CD4-positive, alpha-beta T cell treated with Interleukin-6 for 4 hours (primary cell): ENCODE measurements at places on chromosomes 11 and 22.
A peak's percentile ranks its signal among the peaks of the same experiment; 100 is the strongest.

DNA sequence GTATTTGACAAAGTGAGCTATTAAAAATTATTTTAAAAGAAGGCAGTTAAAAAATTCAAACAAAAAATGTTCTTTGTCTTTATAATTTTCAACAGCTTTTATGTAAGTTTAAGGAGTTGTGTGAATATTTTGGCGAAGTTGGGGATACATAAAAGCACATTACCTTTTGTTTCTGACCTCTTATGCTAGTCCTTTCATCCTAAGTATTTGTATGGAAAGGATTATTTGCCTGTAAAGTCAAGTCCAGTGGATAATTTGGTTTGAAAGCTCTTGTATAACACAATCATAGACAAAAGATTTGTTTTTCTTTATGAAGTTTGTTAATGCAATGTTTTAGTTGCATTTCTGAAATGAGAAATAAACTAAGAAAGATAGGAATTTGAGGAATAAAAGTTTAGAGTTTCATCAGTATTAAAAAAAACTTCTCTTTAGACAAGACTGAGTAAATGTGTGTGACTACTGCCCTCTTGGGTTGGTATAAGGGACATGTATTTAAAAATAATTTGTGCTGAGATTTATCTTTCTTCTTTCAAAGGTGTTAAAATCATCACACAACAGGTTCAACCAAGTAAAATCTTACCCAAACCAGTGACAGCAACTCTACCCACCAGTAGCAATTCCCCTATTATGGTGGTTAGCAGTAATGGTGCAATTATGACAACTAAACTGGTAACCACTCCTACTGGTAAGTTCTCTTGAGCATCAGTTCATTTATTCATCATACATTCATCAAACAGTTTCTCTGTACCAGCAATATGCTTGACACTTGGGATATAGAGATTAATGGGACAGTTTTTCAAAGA lies 68.2 kb downstream of the EMSY start:
- no peak for DNase-seq

GRCh38 chr11:2725368-2726300 lies 25.8 kb upstream of the KCNQ1OT1 start:
- no peak for DNase-seq

- DNase-seq, result no peak
These were observed 58.5 kb downstream of the UBASH3B start for GRCh38 chr11:122714004-122714403.

DNA sequence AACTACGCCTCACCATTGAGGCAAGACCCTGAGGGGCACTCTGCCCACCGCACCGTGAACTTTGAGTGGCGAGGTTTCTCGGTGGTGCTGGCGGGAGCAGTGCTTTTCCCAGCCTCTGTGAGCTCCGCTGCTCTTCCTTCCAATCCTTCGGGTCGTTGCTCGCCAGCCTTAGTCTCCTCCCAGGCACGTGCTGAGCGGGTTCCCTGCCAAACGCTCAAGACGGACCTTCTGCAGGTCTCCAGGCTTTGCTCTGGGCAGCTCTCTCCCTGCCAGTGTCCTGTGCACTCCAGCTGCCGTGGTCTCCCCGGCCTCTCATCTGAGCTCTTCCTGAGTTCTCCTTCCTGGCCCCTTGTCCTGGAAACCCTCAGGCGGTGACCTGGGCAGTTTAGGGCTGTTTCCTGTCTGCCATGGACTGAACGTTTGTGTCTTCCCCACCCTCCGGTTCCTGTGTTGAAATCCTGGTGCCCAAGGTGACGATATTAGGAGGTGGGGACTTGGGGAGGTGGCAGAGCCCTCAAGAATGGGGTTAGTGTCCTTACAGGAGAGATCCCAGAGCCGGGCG lies 11.2 kb upstream of the MUC6 start:
- no peak for DNase-seq

GRCh38 chr11:128726458-128727139 lies 32.7 kb downstream of the FLI1 start:
- peak; percentile 71 for DNase-seq

DNA sequence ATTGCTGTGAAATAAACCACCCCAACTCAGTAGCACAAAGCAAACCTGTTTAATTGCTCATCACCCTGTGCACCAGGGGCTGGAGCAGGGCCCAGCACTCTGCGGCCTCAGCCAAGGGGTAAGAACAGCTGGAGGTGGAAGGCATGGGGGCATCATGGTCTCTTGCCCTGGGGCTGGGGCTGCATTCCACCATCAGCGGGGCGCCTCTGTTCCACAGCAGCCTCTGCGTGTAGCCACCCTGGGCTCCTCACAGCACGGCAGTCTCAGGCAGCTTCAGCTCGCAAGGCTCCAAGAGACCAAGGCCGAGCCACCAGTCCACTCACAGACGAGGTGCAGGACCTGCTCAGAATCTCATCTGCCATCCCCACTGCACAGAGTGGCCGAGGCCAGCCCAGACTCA lies 630.7 kb downstream of the TBC1D22A start:
- DNase-seq, result no peak

DNA sequence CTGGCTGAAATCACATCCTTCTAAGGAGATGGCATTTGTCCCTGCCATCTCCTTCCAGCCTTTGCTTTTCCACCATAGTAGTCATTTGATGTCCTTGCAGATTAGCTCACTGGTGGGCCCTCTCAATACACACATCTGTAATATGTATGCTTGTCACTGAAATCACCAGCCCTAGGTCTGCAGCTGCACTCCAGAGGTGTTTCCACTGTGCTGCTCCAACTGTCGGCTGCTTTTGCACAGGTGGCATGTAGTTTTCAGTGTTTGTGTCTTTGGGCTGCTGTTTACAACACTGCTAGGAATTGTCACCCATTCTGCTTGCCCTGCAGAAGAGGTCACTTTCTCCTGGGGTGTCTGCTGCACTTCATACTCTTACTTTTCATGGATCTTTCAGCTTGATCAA lies 69.0 kb upstream of the GRAMD1B start:
- DNase-seq, result no peak

DNA sequence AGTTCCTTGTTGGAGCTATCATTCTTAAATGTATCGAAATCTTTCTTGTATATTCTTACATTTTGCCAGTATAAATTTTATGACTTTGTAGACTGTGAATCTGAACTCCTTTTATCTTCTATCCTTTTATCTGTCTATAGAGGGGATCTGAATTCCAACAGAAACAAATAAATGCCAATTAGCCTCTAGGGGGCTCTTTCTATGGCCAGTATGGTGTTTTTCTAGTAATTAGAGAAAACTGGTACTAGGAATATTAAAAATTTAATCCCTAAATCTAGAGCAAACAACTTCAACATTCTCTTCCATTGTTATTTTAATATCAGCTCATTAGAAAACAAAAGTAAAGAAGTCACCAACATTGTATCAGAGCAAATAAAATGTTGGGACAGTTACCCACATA lies 21.5 kb upstream of the CAT start:
- no peak for DNase-seq

GRCh38 chr22:40396882-40397281 lies 26.5 kb downstream of the SGSM3 start:
- no peak for DNase-seq

DNA sequence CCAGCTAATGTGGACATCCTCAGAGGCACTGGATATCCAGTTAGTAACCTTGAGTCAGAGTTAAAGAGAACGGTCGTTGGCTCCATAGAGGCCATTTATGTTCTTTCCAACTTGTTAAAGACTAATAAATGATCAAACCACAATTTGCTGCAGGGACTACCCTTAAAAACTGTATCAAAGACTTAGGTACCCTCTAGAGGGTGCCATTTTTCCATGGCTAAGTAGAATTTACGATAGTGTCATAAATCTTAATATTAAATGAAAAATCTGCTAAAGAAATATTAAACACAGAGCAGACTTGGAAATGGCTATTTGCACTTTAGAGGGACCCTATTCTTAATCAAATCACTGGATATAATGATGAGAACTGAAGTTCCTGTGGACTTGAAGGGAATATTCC lies 685.2 kb upstream of the CHORDC1 start:
- no peak for DNase-seq

- DNase-seq, result no peak
These were observed 2.3 kb downstream of the ANO9 start for GRCh38 chr11:439315-440064.

GRCh38 chr11:128687321-128687720 lies 6.6 kb upstream of the FLI1 start:
- no peak for DNase-seq

DNA sequence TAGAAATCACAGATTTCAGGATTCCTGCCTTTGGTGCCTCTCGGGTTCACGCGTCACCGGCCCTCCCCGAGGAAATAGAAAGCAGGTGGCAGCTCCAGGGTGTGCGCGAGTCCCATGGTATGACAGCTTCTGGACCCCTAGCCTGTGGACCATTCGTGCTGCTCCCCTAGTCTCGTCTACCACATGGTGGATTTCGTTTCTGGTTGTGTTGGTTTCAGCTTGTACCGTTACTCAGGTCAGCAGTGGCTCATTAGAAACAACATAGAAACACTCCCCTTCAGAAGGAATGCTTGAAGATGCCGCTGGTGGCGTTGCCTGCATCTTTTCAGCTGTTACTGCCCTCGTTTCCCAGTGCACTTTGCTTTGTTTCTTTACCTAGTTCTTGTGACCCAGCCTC lies 700 bp downstream of the TTC17 start:
- DNase-seq, result no peak
